ENCODE measurements at places on chromosomes 7 and 10. TPM values are rescaled to one million over a fixed set of nuclear protein-coding genes. Genes with fewer than 3 reads are reported as not detected.

DNA sequence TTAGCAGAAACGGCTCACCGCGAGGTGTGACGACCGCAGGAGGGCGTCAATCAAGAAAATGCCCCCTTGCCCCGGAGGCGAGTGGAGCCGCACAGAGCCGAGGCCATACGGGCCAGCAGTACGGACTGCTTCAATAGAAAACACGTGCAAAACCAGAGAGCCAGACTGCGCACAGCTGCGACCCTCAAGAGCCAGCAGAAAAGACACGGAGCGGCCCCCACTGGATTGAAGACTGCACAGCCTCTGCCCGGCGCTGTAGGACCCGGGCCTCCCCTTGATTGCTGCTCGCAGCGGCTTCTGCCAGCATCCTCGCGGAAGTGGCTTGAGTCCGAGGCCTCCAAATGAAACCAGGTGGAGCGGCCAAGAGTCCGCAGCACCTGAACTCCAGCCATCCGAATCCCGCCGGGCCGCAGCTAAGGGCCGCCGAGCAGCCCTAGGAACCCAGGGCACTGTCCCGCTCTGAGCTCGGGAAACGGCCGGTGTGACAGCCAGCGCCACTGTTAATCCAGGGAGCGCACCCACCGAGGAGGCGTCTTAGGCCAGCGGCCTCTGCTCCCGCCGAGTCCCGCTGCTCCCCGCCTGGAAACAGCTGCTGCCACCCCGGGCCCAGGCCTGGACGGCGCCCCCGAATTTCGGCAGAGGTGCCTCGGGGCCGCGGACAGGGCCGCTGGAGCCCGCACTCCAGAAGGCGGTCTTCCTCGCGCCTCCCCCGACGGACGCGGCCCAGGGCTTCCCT lies 660 bp upstream of the HHEX start:
- peak overlapping the region; percentile 61 for H3K27ac ChIP-seq
- no peaks in the 10 kb centered on the region for H3K36me3 ChIP-seq
- peak; percentile 67 for DNase-seq
- H3K4me3 ChIP-seq, result peak overlapping the region; percentile 54

DNA sequence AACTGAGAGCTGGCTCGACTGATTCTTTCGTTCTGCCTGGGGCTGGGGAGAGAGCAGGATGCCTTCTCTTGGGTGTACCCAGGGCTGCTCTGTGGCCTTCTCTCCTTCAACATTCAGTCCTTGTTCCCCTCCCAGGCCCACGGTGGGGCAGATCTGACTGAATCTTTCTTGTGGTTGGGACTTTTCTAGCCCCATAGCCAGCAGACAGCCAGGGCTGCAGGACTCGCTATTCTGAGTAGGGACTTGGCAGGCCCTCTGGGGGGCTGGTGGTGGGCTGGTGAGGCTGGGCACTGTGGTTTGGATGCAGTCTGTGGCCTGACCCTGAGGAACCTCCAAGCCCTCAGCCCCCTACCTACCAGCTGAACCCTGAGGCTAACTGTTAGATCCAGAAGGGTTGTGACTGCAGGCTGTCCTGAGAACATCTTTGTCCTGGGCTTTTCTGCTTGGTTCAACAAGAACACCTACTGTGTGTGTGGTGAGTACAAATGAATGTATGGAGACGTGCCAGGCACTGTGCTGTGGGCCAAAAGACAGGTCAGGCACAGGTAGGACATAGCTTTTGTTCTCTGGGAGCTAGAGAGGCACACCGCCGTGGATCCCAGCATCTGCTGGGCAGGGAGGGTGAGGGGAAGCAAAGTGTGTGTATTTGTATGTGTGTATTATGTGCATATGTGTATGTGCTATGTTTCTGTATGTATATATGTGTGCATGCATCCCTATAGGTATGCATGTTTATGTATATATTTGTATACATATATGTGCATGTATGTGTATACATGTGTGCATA lies 2.1 kb upstream of the PALD1 start:
- H3K27ac ChIP-seq, result no peak overlapping the region
- H3K36me3 ChIP-seq, result no peaks in the 10 kb centered on the region
- peaks cover 4% of the 10 kb centered on the region for H3K27me3 ChIP-seq
- H3K4me3 ChIP-seq, result no peak overlapping the region

GRCh38 chr10:27041196-27041595 lies 59.1 kb downstream of the ANKRD26 start:
- peak; percentile 73 for DNase-seq
- peak overlapping the region; percentile 47 for H3K27ac ChIP-seq
- H3K36me3 ChIP-seq, result peaks cover 12% of the 10 kb centered on the region
- no peaks in the 10 kb centered on the region for H3K27me3 ChIP-seq
- H3K4me1 ChIP-seq, result peaks cover 4% of the 10 kb centered on the region

- no peaks in the 10 kb centered on the region for H3K27me3 ChIP-seq
- H3K4me1 ChIP-seq, result no peaks in the 10 kb centered on the region
- no peak for DNase-seq
- no peak overlapping the region for H3K4me3 ChIP-seq
These were observed 282.6 kb downstream of the SKIDA1 start for GRCh38 chr10:21242915-21243314.

The NANOS1 gene
- 0.40 TPM for total RNA-seq

DNA sequence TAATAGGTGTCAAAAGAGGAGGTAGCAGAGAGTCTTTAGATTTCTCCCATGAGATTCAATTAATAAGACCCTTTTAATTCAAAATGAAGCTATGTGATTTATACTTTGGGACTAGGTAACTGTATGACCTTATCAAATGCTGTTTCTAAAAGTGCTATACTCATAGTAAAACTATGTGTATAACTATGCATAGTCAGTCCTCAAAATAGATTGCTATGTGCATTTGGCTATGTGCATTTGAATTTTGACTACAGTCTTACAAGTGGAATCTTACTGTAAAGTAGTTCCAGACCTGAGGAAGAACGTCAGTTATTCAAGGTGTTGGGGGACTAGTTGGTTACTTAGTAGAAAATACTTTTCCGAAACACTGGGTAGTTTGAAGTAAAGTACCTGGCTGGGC lies 36.9 kb downstream of the ADD3 start:
- H3K27me3 ChIP-seq, result no peaks in the 10 kb centered on the region
- no peak for DNase-seq

DNA sequence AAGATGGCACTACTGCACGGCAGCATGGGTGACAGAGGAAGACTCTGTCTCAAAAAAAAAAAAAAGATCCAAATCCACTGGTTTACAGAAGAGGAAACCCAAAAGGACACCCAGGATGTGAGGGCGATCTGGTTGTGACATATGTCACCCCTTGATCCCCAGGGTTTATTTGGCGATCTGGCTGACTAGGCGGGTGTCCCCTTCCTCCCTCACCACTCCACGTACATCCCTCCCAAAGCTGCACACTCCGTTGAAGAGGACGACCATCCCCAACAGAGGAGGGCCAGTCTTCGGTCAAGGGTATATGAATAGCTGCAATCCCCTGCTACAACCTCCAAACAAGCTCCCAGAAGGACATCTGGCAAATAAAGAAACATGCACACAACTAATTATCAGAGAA lies 111.6 kb downstream of the HTR5A start:
- no peak for DNase-seq
- H3K4me1 ChIP-seq, result no peaks in the 10 kb centered on the region
- H3K27me3 ChIP-seq, result no peaks in the 10 kb centered on the region
- H3K27ac ChIP-seq, result no peak overlapping the region
- no peaks in the 10 kb centered on the region for H3K36me3 ChIP-seq

GRCh38 chr7:129493555-129493954 lies 8.8 kb upstream of the SMKR1 start:
- H3K4me1 ChIP-seq, result no peaks in the 10 kb centered on the region
- no peaks in the 10 kb centered on the region for H3K27me3 ChIP-seq
- no peak for DNase-seq
- H3K27ac ChIP-seq, result no peak overlapping the region

The CYP2C19 gene
- not detected for total RNA-seq

The ASB4 gene
- not detected for total RNA-seq

The NPY4R2 gene
- not detected for total RNA-seq

DNA sequence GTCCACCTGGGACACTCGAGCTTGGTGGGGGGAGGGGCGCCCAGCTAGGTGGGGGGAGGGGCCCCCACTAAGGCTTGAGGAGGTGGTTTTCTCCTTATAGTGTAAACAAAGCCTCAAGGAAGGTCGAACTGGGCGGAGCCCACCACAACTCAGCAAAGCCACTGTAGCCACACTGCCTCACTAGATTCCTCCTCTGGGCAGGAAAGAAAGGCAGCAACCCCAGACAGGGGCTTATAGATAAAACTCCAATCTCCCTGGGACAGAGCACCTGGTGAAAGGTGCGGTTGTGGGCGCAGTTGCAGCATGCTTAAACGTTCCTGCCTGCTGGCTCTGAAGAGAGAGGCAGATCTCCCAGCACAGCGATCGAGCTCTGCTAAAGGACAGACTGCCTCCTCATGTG lies 133.1 kb downstream of the SNX13 start:
- no peak overlapping the region for H3K27ac ChIP-seq
- H3K27me3 ChIP-seq, result no peaks in the 10 kb centered on the region
- peaks cover 3% of the 10 kb centered on the region for H3K36me3 ChIP-seq
- no peak overlapping the region for H3K4me3 ChIP-seq
- no peak for DNase-seq
- H3K4me1 ChIP-seq, result no peaks in the 10 kb centered on the region

GRCh38 chr7:54796150-54796549 lies 37.1 kb upstream of the SEC61G start:
- H3K4me3 ChIP-seq, result no peak overlapping the region
- H3K4me1 ChIP-seq, result no peaks in the 10 kb centered on the region
- no peak overlapping the region for H3K27ac ChIP-seq
- H3K36me3 ChIP-seq, result no peaks in the 10 kb centered on the region

DNA sequence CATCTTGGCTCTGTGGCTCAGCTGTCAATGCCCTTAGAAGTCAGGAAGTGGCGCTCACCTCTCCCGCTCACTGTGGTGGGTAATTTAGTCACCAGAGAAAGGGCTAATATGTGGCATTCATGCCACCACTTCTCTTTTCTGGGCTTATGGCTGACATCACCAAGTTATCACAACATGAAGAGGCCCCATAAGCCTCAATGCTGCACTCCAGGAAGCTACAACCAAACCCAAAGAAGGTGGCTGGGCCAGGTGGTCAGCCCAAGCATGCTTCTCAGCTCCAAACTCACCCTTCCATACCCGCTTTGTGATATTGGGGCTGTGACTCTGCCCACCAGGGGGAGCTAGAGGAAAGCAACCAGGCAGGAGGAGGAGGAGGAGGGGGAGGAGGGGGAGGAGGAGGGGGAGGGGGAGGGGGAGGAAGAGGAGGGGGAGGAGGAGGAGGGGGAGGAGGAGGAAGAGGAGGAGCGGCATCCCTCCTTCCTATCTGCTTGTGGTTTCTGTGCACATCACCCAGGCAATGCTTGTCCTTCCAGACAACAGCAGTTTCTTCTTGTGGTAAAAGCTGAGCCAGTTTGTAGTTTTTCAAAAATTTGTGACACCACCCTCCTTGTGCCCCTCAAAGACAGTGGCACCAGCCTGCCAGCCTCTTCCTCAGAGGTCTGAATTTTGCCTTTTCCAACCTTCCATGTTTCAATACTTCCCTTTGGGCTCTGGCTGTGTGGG lies 42.1 kb downstream of the CYP26A1 start:
- no peak overlapping the region for H3K27ac ChIP-seq
- H3K36me3 ChIP-seq, result no peaks in the 10 kb centered on the region
- DNase-seq, result peak; percentile 38
- peaks cover 8% of the 10 kb centered on the region for H3K27me3 ChIP-seq

The NCF1 gene
- not detected for total RNA-seq

The SNX10 gene
- 1.2 TPM for total RNA-seq

The CALML3 gene
- total RNA-seq, result not detected

DNA sequence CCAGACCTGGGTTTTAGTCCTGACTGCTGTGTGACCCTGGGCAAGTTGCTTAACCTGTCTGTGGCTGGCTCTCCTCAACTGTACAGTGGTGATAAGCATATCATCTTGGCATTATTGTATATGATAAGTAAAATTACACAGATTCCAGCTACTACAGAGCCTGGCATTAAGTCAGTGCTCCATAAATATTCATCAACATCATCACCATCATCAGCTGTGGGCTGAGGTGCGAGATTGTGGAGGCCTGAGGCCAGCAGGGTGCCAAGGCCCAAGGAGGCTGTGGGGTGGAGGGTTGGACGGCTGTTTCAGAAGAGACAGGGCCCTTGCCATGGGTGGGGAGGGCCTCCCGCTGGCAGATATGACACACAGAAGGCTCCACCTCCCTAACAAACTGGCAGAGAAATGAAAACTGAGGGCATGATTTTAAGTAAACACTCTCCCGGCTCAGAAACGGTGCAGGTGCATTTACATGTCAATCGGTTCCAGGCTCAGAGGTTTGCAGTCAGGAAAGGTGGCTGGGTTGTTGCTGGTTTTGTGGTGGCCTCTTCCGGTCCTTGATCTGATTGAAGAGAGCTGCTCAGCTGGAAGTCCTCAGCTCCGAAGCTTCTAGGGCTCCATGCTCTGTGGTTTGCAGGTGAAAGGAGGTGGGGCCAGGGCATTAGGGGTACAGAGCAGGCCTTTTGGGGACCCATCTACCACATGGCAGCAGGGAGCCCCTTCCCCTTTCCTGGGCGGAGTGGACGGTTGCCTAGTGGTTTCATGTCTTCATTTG lies 10.2 kb downstream of the CRYGN start:
- no peaks in the 10 kb centered on the region for H3K4me1 ChIP-seq
- H3K36me3 ChIP-seq, result no peaks in the 10 kb centered on the region
- H3K4me3 ChIP-seq, result no peak overlapping the region
- no peak overlapping the region for H3K27ac ChIP-seq
- H3K27me3 ChIP-seq, result peaks cover 3% of the 10 kb centered on the region

DNA sequence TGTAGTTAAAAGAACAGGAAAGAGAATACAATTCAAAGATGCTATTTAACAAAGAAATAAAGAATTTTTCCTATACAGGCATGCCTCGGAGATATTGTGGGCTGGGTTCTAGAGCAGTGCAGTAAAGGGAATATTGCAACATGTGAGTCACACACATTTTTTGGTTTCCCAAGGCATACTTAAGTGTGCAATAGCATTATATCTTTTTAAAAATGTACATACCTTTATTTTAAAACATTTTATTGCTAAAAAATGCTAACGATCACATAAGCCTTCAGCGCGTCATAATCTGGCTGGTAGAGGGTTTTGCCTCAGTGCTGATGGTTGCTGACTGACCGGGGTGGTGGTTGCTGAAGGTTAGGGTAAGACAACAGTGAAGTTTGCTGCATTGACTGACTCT lies 54.4 kb downstream of the ESYT2 start:
- no peaks in the 10 kb centered on the region for H3K27me3 ChIP-seq
- no peak overlapping the region for H3K27ac ChIP-seq
- no peak overlapping the region for H3K4me3 ChIP-seq
- H3K36me3 ChIP-seq, result no peaks in the 10 kb centered on the region
- no peak for DNase-seq
- H3K4me1 ChIP-seq, result no peaks in the 10 kb centered on the region

The UCN3 gene
- not detected for total RNA-seq

The ZNF467 gene
- total RNA-seq, result 6.5 TPM

GRCh38 chr10:43958071-43958432 lies 309.4 kb upstream of the ZNF32 start:
- H3K27ac ChIP-seq, result no peak overlapping the region
- H3K27me3 ChIP-seq, result peaks cover under 1% of the 10 kb centered on the region
- no peaks in the 10 kb centered on the region for H3K4me1 ChIP-seq
- no peak overlapping the region for H3K4me3 ChIP-seq
- H3K36me3 ChIP-seq, result no peaks in the 10 kb centered on the region

DNA sequence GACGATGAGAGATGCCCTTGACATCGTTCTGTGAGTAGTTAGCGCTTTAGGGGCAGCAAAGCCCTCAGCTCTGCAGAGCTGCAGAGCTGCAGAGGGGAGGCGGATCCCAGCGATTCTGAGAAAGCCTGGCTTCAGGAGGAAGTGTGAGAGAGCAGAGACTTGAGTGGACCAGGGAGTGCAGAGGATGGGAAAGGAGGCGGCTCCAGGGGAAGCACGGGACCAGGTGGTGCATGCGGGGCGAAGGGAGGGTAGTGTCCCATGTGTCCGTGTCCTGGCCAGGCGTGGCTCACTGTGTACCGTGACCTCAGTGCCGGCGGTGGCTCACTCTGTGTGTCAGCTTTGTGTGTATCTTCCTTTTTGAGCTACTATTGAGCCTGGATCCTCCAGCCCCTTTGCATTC lies 250.8 kb upstream of the PITRM1 start:
- H3K36me3 ChIP-seq, result no peaks in the 10 kb centered on the region
- H3K27ac ChIP-seq, result no peak overlapping the region
- no peak overlapping the region for H3K4me3 ChIP-seq
- no peak for DNase-seq
- H3K27me3 ChIP-seq, result no peaks in the 10 kb centered on the region

Data from endothelial cell of umbilical vein (primary cell).